ENCODE measurements at places on chromosomes 3 and 15. TPM values are rescaled to one million over a fixed set of nuclear protein-coding genes. Genes with fewer than 3 reads are reported as not detected.

The UNC13C gene
- not detected for total RNA-seq

The RBPMS2 gene
- total RNA-seq, result not detected

The RARB gene
- 1.4 TPM for total RNA-seq

- H3K4me3 ChIP-seq, result no peak overlapping the region
- DNase-seq, result peak; percentile 58
- peaks cover 41% of the 10 kb centered on the region for H3K4me1 ChIP-seq
- peaks cover 10% of the 10 kb centered on the region for H3K27me3 ChIP-seq
- no peak overlapping the region for H3K27ac ChIP-seq
Observed at GRCh38 chr3:16516695-16517481, 3.4 kb upstream of the RFTN1 start.

- DNase-seq, result peak; percentile 76
- peaks cover 67% of the 10 kb centered on the region for H3K4me1 ChIP-seq
- peaks cover 28% of the 10 kb centered on the region for H3K36me3 ChIP-seq
- peak overlapping the region; percentile 64 for H3K4me3 ChIP-seq
- peak overlapping the region; percentile 96 for H3K27ac ChIP-seq
- H3K27me3 ChIP-seq, result no peaks in the 10 kb centered on the region
Observed at GRCh38 chr3:11290743-11291680, 18.8 kb downstream of the ATG7 start.

DNA sequence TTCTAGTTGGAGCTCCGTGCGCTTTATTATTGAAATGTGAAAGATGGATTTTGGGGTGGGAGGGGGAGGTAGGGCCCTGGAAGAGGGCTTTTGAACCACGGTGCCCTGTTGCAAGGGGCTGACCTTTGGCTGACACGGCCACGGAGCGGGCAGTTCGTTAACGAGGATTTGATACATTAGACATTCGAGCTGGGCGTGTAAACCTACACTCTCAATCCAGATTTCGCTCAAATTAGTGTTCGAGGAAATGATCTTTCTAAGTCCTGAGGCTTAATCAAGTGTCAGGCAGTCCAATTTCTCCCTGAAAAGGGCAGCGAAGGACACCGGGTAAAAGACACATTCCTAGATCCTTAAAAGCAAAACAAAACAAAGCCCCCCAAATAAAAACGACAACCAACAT, 13.0 kb downstream of the ZIC1 start:
- H3K27me3 ChIP-seq, result peaks cover 49% of the 10 kb centered on the region
- H3K27ac ChIP-seq, result no peak overlapping the region
- H3K4me3 ChIP-seq, result no peak overlapping the region
- DNase-seq, result no peak

DNA sequence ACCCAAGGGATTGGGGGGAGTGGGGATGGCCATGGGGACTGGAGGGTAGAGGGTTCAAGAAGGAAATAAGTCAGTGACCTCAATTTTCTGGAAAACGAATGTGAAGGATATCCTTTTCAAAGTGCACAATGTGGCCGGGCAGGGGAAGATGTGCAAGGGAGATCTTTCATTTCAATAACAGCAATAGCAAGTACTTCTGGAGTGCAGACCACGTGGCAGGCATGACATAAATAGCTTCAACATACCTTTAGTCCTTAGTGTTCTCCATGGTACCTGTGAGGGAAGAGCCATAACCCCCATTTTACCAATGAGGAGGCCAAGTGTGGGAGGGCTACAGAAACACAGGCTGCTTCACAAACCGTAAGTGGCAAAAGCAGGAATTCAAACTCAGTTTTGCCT, 138.7 kb downstream of the FOXP1 start:
- H3K4me1 ChIP-seq, result peaks cover 76% of the 10 kb centered on the region
- DNase-seq, result no peak
- peaks cover 5% of the 10 kb centered on the region for H3K36me3 ChIP-seq
- H3K27ac ChIP-seq, result peak overlapping the region; percentile 88
- H3K27me3 ChIP-seq, result no peaks in the 10 kb centered on the region

- H3K27me3 ChIP-seq, result no peaks in the 10 kb centered on the region
- H3K27ac ChIP-seq, result no peak overlapping the region
- no peak overlapping the region for H3K4me3 ChIP-seq
- H3K36me3 ChIP-seq, result peaks cover 19% of the 10 kb centered on the region
- peaks cover 37% of the 10 kb centered on the region for H3K4me1 ChIP-seq
- no peak for DNase-seq
Observed at GRCh38 chr3:11246663-11246970, 25.6 kb upstream of the ATG7 start.

DNA sequence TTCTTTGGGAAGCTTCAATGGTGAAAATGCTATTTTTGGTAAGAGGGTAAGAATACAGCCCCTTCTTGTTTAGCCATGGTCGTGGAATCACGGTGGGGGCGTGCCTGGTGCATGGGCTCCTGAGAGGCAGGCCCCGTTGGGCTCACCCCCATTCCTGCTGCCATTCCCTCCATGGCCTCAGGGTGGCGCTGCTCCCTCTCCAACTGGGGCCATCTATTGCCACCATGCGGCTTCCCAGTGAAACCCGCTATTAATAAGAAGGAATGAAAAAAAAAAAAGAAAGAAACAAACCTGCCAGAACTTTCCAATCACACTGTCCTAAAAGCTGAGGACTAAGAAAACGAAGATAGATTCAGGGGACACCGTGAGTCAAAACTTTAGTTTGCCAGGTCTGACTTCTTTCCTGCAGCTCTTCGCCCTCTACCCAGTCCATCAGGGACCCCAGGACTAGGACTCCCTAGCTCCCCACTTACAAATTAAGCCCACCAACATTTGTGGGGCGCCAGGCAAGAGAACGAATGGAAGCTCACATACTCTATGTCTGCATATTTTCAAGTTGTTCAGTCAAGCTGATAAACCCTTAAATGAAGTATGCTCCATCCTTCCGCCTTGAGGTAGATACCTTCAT, 30.6 kb upstream of the ABHD2 start:
- no peak overlapping the region for H3K4me3 ChIP-seq
- peak; percentile 60 for DNase-seq
- peaks cover 2% of the 10 kb centered on the region for H3K27me3 ChIP-seq
- no peak overlapping the region for H3K27ac ChIP-seq
- H3K36me3 ChIP-seq, result no peaks in the 10 kb centered on the region

DNA sequence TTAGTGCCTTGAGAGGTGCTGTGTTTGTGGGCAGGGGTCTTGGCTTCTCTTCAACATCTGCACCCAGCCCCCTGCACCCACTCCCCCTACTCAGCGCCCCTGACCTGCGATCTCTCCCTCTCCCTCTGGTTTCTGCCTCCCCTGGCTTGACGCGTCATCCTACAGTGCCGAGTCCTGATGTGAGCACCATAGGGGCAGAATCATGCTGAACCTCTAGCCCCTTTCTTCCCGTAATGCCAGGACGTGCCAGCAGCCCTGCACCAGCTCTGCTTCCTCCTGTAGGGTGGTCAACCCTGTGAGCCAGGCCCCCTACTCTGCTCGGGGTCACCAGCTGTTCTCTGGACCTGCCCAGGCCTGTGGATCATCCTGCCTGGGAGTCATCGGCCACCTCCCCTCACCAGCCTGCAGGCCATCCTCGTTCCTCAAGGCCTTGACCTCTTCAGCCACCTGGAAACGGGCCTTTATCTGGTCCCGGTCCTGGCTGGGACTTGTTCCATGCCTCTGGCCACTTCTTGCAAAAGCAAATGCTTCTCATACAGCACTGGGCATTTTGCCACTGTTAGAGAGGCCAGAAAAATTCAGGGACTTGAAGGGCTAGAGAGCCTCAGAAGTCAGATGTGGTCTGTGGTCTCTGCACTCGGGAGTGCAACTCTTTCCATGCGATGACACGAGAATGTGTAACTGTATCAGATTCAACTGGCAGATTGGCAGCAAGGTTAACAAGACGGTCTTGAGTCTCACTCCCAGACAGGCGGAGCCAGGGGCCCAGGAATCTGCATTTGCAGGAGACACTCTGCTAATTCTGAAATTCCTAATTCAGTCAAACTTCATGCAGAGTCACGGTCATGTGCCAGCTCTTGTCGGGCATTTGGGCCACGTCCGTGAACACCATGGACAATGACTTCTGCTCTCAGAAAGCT, 16.7 kb upstream of the KLF15 start:
- peak; percentile 49 for DNase-seq
- peaks cover 32% of the 10 kb centered on the region for H3K27me3 ChIP-seq
- H3K4me1 ChIP-seq, result peaks cover 14% of the 10 kb centered on the region
- no peak overlapping the region for H3K4me3 ChIP-seq

DNA sequence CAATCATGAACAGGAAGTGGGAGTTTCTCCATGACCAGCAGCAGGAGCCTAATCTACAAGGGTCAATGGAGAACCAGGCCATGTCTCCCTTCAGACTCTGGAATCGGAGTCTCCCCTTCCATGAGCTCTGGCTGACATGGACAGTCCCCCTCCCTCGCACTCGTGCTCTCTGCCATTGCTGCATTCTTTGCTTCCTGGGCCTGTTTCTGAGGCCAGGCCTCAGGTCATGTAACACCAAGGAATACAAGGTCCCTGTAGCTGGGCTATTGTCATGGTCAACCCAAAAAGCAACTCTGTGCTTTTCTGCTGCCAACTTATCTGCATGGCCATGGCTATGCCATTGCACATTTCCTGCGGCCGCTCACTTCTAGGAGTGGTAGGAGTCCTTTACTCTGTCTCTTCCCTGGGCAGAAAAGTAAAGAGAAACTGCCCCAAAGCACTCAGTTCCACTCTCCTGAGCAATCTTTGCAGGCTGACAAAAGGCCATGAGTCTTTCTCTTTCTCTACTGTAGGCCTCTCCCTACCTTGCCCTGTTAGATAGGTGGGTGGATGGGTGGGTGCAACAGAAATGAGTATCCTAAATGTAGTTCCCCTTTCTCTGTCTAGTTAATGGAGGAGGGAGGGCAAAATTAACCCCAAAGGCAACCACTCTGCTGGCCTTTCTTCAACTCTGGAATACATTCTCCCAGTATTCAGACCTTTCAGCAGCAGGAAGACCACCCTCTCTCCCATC, 40.8 kb upstream of the PROK2 start:
- H3K27me3 ChIP-seq, result peaks cover 15% of the 10 kb centered on the region
- no peak overlapping the region for H3K27ac ChIP-seq
- no peaks in the 10 kb centered on the region for H3K36me3 ChIP-seq
- no peak overlapping the region for H3K4me3 ChIP-seq

DNA sequence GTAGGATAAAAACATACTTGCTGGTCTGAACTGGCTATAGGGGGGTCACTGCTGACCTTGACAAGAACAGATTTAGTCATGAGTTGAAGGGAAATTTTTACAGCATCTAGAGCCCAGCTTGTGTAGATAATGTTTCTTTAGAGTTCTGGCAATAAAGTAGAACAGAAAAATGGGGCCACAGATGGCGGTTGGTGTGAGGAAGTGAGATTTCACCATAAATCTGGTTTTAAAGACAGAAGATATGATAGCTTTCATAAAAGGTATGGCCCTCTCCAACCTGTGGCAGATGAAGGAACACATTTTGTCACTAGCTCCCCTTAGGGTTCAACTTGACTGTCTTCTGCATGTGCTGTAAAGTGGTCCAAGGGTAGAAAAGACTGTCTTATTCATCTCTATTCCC, 24.3 kb upstream of the IMPDH2 start:
- DNase-seq, result no peak
- peaks cover 6% of the 10 kb centered on the region for H3K27me3 ChIP-seq
- H3K36me3 ChIP-seq, result peaks cover 36% of the 10 kb centered on the region
- peaks cover 18% of the 10 kb centered on the region for H3K4me1 ChIP-seq

DNA sequence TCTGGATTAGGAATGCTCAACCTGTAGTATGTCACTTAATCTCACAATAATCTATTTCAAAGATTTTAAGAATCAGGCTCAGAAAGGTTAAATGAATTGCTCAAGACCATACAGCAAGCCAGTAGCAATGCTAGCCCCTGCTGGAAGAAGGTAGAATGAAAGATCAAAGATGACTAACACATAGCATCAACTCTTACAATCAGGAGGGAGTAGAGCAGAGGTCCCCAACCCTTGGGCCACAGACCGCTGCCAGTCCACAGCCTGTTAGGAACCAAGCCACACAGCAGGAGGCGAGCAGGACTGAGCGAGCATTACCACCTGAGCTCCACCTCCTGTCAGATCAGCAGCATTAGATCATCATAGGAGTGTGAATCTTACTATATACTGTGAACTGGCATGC, 15.5 kb upstream of the GATM start:
- peaks cover 20% of the 10 kb centered on the region for H3K27me3 ChIP-seq
- no peak overlapping the region for H3K27ac ChIP-seq
- DNase-seq, result peak; percentile 32

Data from HFFc6 (cell line).